NCI-H524 treated with DMSO at 0.1 percent for 48 hours (cell line): ENCODE measurements at places on chromosomes 1 and 21.

DNA sequence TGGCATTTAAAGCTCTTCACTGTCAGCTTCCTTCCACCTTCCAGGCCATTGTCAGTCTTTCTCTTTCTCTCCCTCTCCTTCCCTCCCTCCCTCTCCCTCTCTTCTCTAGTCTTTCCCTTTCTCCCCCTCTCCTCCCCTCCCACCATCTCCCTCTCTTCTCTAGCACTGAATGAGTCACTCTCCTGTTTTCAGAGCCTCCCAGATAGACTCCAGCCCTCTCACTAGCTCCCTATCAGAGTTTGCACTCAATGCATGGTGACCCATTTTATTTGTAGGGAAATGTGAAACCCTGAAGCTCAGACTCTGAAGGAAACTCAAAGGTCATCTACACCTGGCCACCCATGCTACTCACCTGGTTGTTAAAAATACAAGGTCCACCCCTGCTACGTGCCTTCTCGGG is 4.4 kb upstream of the MATN1 start:
- no peak for DNase-seq

GRCh38 chr1:205597691-205598314 is 34.0 kb downstream of the ELK4 start:
- no peak for DNase-seq

DNA sequence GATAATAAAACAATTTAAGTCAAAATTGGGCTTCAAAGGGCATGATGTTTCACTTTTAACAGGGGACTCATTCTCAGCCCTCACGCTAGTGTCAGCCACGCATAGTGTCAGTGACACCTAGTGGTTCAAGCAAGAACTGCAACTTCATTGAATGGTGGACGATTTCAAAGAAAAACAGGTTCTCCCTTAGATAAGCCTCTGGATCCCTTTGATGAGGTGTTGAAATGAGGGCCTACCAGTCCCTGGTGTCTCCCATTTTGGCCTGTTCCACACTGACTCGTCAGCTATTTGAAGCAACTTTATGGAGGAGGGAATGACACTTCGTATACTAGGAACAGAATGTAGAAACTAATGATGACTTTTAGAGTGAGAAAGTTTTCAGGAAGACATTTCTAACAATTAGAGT is 56.2 kb downstream of the FCRL5 start:
- no peak for DNase-seq

- no peak for DNase-seq
Measured at GRCh38 chr1:7948960-7949359, 8.3 kb upstream of the TNFRSF9 start.

DNA sequence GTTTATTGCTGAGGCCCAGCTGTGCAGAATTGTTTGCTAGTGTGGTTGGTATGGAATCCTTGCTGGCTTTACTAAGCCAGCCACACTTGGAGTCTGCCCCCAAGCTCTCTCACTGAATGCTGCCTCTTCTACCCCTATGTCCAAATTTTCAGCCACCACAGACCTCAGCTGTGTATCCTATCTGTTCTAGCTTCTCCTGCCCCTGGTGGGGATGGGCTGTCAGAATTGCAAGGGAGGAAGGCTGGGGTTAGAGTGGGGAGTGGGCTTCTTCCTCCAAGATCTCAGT is 4.4 kb downstream of the NHLH1 start:
- DNase-seq = no peak

- no peak for DNase-seq
Measured at GRCh38 chr21:27776925-27777553, 810.2 kb upstream of the ADAMTS5 start.

GRCh38 chr1:62435231-62436038 is 1.4 kb upstream of the USP1 start:
- DNase-seq = no peak

DNA sequence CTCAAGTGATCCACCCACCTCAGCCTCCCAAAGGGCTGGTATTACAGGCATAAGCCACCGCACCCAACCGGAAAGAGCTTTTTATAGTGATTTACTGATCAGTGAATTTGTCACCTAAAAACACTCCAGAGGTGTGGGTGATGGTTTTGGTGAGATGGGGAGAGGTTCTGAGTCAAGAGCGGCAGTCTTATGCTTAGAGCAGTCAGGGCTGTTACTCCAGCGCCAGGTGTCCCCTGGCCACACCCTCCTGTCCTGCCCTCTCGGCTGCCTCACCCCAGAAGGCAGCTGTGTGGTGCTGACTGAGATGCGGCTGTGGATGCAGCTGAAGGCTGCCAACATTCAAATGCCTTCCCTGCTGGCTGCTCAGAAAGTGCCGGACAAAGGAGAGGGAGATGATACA is 94.5 kb upstream of the LPGAT1 start:
- DNase-seq = no peak

DNA sequence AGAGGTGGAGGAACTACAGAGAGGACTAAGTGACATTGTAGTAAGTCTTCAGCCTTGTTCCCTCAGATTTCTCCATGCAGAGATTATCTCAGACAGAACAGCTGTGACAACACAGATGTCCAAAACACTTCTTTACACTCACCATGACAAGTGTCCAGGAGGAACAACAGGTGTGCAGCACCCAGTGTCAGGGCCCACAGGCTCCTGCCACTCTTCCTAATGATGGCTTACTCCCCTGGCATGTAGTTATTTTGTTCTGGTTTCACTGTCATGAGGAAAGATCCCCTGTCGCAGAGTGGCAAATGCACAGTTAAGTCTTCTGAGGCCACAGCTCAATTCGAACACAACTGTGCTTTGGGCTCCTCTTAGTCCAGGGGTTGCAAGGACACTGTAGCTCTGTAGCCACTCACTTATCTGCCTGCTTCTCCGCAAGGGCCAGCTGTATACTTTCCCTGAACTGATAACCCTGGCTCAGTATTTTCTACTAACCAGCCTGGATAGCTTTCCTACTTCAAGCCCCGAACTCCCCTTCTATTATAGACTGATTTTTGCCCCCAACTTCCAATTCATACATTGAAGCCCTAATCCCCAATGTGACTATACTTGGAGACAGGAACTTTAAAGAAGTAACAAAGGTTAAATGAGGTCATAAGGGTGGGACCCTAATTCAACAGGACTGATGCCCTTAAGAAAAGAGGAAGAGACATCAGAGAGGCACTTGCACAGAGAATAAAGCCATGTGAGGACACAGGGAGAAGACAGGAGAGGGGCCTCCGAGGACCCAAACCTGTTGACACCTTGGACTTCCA is 11.1 kb downstream of the PDZK1 start:
- DNase-seq = peak; percentile 29

DNA sequence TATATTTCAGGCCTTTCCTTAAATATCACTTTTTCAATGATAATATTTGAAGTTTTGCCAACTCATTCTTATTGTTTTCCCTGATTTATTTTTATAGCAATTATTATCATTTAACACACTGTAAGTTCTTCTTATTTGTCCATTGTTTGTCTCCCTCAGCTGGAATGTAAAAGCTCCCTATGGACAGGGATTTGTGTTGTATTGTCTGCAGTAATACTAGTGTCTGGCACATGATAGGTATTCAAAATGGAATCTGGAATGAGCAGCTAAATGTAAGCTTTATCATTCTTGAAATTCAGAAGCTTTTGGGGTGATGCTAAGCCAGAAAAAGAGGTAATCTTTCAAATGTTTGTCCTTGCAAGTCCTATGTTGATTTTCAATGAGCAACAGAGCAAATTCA is 112.1 kb downstream of the NEGR1 start:
- DNase-seq = no peak
